ENCODE measurements at places on chromosomes 5 and 9.

GRCh38 chr9:37715260-37715659, 38.3 kb upstream of the TRMT10B start:
- no peak for DNase-seq

DNA sequence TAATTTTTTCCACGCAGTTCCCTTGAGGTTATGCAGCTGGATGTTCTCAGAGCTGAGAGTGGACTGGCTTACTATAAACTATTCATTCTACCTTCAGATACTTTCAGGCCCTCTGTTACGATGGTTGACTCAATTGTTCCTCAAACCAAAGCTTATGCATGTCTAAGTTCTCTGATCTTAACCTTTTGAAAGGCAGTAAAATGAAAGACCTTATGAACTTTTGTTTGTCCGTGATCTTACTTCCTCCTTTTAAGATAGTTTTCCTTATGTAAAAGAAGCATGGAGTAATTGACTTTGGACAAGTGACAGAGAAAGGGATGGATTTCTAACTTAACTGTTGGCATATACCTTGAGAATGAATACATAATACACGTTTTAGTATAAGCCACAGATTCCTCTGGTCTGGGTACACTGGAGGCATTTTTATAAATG, 575.7 kb downstream of the PDE4D start:
- no peak for DNase-seq

GRCh38 chr9:8745347-8745746, 945.8 kb upstream of the DMAC1 start:
- DNase-seq = no peak

- no peak for DNase-seq
These were observed 123.6 kb downstream of the IRX2 start for GRCh38 chr5:2627867-2628266.

DNA sequence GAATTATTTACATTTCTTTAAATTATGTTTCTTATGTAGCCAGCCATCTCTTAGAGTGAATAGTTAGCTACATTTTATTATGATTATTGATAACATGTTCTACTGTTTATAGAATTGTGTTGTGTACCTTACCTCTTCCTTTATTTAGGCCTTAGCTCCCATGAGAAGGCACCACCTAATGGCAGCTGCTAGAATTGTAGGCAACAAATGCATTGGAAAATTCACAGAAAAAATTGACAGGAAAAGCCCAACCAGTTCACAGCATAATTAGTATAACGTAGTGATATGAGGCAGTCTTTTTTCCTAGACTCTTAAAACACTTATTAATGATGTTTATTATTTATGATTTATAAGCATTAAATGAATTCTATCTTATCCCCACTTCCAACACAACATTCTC, 175.8 kb downstream of the WDR70 start:
- no peak for DNase-seq

GRCh38 chr5:136676685-136677084, 311.3 kb upstream of the TRPC7 start:
- no peak for DNase-seq

- no peak for DNase-seq
These were observed 1.2 kb downstream of the SURF4 start for GRCh38 chr9:133374612-133375115.
